BJ (cell line): ENCODE measurements at places on chromosomes 2 and 18.

- DNase-seq, result no peak
Measured at GRCh38 chr18:31719363-31720006, 35.1 kb upstream of the B4GALT6 start.

- no peak for DNase-seq
Measured at GRCh38 chr2:232324778-232325177, 53.8 kb upstream of the ALPP start.

GRCh38 chr18:69401972-69402532 lies 1.4 kb downstream of the DOK6 start:
- DNase-seq, result no peak

DNA sequence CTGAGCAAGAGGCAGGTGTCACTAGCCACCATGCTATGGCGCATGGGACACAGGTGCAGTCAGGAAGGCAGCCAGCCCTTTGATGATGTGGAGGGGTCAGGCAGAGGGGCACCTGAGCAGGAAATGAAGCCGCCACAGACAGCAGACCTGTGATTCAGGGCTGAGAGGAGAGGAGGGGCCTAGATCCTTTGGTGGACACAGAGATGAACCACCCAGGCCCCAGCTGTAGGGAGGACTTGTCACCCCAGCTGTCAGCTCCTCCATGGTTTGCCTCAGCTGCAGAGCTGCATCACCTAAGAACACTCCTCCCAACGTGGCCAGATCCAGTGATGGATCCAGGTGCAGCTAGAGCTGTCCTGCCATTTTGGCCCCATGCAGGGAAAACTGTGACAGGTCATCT lies 11.6 kb downstream of the ASB18 start:
- no peak for DNase-seq

DNA sequence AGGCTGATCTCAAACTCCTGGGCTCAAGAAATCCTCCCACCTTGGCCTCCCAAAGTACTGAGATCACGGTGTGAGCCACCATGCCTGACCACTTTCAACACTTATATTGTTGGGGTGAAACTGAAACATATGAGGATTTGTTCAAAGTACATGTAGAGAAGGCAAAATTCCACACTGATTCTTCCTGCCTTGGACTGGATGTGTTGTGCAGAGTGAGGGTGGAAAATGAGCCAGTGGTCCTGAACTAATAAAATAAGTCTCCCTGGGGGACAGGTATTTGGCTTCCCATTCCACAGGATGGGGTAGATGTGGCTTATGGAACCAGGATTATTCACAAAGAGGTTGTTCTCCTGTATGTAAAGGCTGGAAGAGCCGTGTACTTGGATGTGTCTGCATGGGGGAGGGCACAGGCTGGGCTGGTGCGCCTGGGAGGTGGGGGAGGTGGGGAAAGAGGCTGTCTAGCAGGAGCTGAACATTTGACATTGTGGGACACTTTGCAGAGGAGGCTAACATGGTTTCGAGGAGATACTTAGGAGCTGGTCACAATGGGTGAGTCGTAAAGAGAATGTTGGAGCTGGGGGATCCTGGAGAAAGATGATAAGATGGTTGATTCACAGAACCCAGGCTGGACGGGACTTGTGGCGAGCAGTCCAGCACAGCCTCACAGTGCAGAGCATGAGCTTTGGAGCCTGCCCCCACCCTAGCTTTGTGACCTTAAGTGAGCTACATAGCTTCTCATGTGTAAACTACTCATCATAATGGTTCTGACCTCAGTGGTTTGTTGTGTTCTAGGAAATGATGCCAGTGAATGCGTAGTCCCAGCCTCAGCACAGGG lies at the start of gene TXNDC2:
TXNDC2 (plus strand) TSS at position 804 of the 835 bp plus-strand sequence. CDS start 708 bp downstream, outside the sequence.
- DNase-seq, result no peak

DNA sequence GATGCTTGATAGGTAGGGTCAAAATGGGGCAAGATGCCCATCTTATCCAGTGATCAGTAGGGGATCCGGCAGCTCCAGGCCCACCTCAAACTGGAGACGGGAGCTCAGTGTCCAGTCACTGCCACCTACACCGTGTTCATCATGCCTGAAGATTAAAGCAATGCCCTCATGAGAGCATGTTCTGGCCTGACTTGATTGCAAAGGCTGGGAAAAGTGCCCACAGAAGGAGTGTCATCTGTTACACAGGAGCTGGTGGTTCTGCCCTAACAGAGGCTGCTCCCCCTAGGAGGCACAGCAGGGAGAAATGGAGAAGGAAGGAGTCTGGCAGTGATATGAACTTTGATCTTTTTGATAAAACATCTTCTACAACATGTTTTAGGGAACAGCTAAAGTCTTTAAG lies 92.3 kb downstream of the CCBE1 start:
- DNase-seq, result no peak

GRCh38 chr18:9446839-9447238 lies 28.5 kb upstream of the RALBP1 start:
- no peak for DNase-seq

- DNase-seq, result no peak
Measured at GRCh38 chr2:72863046-72863445, 24.2 kb upstream of the SPR start.

- DNase-seq, result no peak
Measured at GRCh38 chr18:48674758-48675351, 136.0 kb downstream of the CTIF start.

GRCh38 chr2:1635823-1636222 lies 108.5 kb downstream of the PXDN start:
- DNase-seq, result no peak

- DNase-seq, result no peak
Measured at GRCh38 chr2:124970030-124970429, 944.9 kb downstream of the CNTNAP5 start.

GRCh38 chr2:171432969-171433762 lies 624 bp downstream of the METTL8 start:
- no peak for DNase-seq

- DNase-seq, result no peak
Measured at GRCh38 chr18:27860011-27860410, 316.9 kb downstream of the CDH2 start.

- DNase-seq, result no peak
Measured at GRCh38 chr2:183078163-183078463, 434 bp upstream of the DUSP19 start.

DNA sequence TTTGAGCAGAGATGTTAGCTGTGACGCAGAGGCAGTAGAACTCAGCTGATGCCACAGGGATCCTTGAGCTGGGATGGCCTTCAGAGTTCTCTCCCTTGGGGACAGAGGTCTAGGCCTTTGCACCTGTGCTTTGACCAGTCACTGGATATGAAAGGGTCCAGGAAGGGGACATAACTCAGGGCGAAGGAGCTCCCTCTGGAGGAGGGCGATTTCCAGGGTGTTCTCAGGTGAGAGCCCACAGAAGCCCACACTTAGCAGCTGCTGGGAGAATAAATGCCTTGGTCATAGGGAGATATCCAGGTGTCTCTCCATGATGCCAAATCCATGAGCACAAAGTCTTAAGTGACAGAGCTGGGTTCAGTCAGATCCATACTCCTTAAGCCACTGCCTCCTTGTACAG lies 369.2 kb downstream of the NYAP2 start:
- no peak for DNase-seq

- peak; percentile 53 for DNase-seq
Measured at GRCh38 chr2:149422337-149422990, 92.1 kb downstream of the LYPD6 start.

- no peak for DNase-seq
Measured at GRCh38 chr2:196551014-196551413, 88.5 kb upstream of the CCDC150 start.

DNA sequence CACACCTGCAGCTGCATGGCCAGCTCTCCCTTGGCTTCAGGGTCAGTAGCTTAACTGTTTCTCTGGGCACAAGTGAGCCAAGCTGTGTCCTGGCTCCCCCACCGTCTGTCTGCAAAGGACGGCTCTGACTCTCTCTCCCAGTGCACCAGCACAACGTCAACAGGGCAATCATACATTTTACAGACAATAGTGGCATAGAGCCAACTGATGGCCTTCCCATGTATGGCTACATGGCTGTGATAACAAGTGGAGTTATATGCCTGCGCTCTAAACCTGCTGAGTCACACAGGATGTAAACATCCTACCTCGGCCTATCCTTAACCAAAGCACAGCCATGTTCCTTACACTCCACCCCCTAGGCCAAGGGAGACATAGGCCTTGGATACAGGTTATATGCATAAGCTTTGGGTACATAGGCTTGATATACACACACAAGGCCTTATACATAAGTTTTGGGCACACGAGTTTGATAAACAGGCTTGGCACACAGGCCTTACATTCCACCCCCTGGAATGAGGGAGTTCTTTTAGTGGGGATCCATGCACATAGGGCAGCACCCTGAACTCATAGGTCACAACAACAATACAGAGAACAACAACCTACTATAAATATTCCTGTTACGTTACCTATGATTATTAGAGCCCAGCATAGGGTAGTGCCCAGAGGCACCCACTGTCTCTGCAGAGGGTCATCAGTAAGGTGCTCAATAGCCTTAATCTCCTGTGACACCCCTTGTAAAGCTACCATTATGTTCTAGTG lies 17.7 kb downstream of the PHOSPHO2 start:
- DNase-seq, result no peak

DNA sequence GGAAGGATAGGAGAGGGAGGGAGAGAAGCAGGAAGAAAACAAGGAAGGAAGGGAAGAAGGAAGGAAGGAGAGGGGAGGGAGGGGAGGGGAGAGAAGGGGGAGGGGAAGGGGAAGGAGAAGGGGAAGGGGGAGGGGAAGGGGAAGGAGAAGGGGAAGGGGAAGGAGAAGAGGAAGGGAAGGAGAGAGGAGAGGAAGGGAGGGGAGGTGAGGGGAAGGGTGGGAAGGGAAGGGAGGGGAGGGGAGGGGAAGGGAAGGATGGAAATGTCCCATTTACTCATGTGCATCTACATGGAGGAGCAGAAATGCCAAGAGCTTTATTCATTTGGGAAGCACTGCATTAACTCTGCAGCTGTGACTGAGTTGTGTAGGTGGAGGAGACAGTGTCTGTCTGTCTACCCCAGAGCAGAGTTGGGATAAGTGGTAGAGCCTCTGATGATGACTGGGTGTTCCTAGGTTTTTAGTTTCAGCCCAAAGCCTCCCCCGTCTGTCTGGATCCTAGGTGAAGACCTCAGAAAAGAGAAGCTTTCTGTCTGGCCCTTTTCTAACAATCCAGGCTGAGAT lies 131.3 kb downstream of the COL6A3 start:
- no peak for DNase-seq

DNA sequence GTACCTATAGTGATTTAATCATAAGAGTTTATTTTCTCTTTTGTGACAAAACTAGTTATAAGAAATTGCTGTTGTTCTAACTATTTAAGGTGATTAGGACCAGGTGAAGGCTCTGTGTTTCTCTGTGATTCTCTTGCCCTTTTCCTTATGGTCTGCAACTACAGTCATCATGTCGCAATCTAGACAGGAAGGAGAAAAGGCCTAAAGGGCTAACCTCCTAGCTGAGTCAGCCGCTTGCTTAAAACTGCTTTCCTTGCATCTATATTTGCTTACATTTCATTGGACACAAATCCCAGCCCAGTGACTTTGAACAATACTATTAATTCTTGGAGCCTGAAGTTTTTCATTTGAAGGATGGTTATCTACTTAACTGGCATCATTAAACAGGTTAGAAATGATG lies 93.1 kb downstream of the PIK3C3 start:
- peak; percentile 69 for DNase-seq

GRCh38 chr2:215347878-215348277 lies 36.0 kb downstream of the ATIC start:
- no peak for DNase-seq

- no peak for DNase-seq
Measured at GRCh38 chr18:57220930-57221483, 74.1 kb downstream of the BOD1L2 start.

DNA sequence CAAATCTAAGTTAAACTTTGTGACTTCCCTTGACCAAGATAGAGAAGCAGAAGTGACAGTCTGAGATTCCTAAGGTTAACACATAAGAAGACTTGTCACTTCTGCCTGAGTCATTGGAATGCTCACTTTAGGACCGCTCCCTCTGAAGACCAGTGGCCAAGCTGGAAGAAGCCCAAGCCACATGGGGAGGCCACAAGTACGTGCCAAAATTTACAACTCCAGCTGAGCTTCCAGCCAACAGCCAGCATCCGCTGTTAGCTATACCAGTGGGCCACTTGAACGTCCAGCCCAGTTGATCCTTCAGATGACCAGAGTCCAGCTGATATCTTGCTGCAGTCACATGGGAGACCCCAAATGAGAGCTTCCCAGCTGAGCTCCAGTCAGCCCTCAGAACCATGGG lies 18.1 kb upstream of the ANTXR1 start:
- DNase-seq, result peak; percentile 74
